SK-N-SH treated with all-trans-retinoic acid at 6 μM for 48 hours (cell line): ENCODE measurements at places on chromosomes 11 and 22.

- no peak for ATAC-seq
Measured at GRCh38 chr11:5564259-5565019, 16.1 kb upstream of the OR52H1 start.

DNA sequence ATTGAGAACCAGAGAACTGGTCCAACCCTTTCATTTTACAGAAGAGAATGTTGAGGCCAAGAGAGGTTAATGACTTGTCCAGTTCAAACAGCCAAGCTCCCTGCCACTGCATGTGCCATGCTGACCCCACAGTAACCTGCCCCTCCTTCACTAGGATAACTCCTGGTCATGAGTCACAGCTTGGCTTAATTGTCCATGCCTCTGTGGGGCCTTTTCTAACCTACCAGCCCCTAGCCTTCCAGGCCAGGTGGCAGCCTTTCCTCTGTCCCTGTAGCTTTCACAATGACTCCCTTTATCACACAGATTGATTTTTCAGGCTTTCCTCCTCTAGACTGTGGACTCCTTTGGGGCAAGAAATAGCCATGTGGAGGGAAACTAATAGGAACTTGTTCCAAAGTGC lies 97.2 kb downstream of the PIWIL4 start:
- no peak for ATAC-seq

DNA sequence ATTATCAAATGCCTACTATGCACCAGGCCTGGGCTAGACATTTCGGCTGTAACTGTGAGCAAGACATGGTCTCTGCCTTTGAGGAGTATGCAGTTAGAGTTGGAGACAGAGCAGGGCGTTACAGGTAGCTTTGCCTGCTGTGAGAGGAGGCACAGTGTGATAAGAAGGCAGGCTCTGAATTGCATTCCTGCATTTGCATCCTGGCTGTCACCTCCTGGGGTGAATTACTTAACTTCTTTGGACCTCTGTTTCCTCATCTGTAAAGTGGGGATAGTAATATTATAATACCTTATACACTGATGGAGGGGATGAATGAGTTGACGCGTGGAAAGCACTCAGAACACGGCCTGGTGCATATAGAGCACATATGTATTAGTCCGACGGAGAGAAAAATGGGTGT lies 118.1 kb upstream of the ARHGAP20 start:
- ATAC-seq, result no peak

GRCh38 chr11:21306739-21307358 lies 637.5 kb downstream of the NELL1 start:
- ATAC-seq, result no peak

DNA sequence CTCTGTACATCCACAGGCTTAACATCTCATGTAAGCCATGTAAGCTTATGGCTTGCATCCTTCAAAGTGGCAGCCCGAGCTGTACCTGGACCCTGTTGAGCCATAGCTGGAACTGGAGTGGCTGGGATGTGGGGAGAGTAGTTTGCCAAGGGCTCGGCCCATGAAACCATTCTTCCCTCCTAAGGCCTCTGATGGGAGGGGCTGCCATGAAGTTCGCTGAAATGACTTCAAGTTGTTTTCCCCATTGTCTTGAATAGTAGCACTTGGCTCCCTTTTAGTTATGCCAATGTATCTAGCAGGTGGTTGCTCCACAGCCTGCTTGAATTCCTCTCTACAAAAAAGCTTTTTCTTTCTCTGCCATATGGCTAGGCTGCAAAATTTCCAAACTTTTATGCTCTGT lies 5.2 kb upstream of the CHORDC1 start:
- ATAC-seq, result no peak

GRCh38 chr11:18706330-18707243 lies 8.0 kb downstream of the TMEM86A start:
- ATAC-seq, result peak; percentile 88

- 0 out of 3 replicates have a peak, but pooled peaks have one; percentile 7 for ATAC-seq
Measured at GRCh38 chr11:118901494-118902335, 18.0 kb downstream of the CXCR5 start.

GRCh38 chr11:69210310-69211035 lies 54.7 kb downstream of the SMIM38 start:
- ATAC-seq, result no peak

- ATAC-seq, result no peak
Measured at GRCh38 chr11:115930291-115930690, 426.1 kb upstream of the CADM1 start.

DNA sequence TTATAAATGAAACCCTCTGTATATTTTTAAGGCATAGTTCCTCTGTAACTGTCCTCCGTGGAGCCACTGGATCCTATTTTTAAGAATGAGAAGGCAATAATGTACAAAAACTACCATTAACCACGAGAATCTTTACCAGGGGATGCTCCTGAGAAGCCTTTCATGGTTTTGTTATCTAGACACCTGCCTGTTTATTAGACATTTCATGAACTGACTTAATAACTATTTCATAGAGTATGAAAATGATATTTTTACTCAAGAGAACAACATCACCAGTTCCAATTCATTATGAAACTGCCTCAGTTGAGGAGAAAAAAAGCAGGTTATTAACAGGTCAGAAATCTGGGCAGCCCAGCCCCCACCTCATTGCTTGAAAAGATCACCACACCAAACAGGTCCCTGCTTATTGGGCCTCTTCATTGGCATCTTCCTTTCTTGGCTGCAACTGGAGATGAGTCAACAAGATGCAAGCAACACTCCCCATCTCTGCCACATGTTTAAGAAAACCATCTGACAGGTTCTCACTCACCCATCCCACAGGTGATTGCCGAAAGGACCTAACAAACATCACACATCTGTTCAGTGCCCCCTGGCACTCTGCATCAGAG lies 27.8 kb downstream of the ETS1 start:
- no peak for ATAC-seq

GRCh38 chr11:122162095-122162494 lies 46.1 kb upstream of the BLID start:
- ATAC-seq, result no peak

GRCh38 chr11:65953471-65953870 lies 8.1 kb upstream of the SART1 start:
- no peak for ATAC-seq

GRCh38 chr22:40594346-40594745 lies 42.2 kb downstream of the MRTFA start:
- no peak for ATAC-seq

GRCh38 chr11:109954534-109954933 lies 138.7 kb upstream of the ZC3H12C start:
- ATAC-seq, result no peak

- no peak for ATAC-seq
Measured at GRCh38 chr11:24373516-24373915, 123.3 kb upstream of the LUZP2 start.

- ATAC-seq, result no peak
Measured at GRCh38 chr22:26494506-26494905, 10.8 kb downstream of the SRRD start.

GRCh38 chr11:93887111-93887510 lies 36.7 kb upstream of the VSTM5 start:
- no peak for ATAC-seq

DNA sequence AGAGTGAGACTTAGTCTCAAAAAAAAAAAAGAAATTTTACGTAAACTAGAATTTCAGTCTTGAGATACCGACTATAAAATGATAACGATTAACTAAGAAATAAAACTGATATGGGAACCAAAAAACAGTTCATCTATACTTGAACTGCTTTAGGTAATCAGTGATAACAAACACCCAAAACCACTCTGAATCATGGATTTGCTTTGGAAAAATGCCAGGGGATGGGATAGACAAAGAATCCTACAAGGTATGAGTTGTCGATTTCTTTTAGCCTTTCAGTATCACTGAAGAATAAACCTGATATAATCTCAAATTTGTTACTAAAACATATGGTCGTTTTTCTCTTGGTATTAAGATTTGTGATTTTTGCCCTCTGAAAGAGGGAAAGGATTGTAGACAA lies 13.7 kb downstream of the CSTF3 start:
- ATAC-seq, result no peak

DNA sequence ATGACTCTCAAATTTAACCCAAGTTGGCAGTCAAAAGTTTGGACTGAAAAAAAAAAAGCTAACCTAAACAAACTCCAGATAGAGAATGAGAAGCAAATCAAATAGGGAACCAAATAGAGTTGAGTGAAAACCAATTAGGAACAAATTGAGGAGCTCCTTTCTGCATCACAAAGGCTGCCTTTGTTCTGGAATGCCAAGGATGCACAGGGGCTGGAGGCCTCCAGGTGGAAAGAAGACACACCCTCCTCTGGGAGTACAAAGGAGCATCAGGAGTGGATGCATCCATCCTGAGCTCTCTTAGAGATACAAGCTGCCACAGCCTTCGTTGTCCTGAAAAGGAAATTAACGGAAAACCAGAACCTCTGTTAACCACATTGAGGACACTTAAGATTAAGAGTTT lies 73.3 kb downstream of the MRGPRX1 start:
- no peak for ATAC-seq

DNA sequence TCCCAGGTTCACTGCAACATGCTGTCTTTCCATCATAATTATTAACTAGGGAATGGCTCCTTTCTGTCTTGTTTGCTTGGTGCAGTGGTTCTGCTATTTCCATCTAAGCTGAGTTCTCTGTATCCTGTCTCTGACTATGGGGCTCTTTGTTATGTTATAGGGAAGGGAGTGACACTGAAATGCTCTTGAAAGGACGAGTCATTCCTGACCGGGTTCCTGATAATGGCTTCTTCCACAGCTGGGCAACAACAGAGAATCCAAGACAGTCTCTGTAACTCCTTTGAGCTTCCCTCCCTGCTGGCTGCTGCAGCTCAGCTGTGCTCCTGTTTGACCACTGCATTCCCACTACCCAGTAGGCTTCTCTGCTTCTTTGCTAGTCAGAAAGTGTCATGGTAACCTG lies 24.1 kb downstream of the OR2AT4 start:
- ATAC-seq, result no peak

DNA sequence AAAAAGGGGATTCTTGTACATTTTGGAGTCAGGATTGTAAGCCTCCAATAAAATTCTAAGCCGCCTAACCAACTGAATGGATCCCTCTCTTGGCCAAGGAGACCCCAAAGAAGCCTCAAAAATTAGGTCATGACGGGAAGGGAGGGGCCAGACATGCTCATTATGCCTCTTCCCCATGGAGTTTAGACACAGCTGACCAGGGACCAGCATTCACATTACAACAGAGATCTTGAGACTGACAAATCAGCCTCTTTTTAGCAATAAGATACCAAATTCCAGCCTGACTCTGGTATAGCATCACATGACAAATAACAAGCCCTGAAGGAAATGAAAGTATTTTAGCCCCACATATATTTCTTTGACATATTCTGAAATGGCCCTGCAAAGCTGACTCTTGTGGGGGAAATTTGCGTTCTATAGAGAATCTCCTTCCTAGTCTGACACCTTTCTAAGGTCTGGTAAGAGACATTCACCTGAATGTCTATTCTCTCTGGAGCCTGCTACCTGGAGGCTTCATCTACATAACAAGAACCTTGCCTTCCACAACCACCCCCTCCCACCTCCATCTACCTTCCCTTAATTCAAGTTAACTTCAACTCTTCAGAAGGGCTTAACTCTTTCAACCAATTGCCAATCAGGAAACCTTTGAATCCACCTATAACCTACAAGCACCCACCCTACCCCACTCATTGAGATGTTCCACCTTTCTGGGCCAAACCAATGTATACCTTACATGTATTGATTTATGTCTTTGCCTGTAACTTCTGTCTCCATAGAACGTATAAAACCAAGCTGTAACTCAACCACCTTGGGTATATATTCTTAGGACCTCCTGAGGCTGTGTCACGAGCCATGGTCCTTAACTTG lies 10.3 kb downstream of the GAL start:
- ATAC-seq, result no peak
